ENCODE measurements at places on chromosomes 3 and 15.
A peak's percentile ranks its signal among the peaks of the same experiment; 100 is the strongest.

DNA sequence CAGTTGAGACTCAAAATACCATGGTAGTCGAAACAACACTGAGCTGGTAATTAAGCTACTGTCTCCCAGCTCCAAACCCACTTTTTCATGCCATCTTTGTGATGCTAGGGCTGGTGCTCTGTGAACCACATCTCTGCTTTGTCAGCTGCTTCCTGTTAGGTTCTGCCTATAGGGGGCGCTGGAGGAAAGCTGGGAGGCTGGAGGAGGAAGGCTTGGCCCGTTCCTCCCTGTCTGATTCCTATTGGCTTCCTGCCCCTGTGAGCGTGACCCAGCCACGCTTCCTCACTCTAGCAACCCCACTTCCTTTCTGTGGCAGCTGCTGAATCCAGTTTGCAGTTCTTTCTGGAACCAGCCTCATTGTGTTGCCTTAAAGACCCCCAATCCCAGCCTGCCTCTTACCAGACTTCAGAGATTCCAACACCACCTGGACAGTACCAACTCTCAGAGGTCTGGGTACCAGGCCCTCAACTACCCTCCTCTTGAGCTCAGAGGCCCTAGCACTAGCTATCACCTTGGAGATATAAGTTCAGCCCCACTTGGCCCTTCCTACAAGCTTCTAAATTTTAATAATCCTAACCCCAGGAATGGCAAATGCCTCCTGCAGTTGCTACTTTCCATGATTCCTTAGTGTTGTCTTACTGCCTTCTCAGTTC, 120.9 kb downstream of the ERC2 start:
- peak; percentile 46 for DNase-seq

GRCh38 chr3:43994657-43995546, 246.8 kb upstream of the TOPAZ1 start:
- DNase-seq: no peak

DNA sequence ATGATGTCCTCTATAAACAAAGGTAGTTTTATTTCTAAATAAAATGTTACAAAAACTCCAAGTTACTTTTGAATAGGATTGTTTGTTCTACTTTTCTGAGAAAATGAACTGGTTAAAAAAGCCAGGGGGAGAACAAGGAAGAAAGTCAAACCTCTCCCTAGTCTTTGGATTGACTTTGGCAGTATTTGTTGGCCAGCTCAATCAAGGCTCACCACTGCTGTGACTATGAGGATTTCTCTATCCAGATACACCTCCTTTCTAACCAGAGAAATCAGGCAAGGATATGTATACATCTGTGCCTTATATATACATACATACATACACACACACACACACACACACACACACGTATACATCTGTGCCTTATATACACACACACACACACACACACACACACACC, 107.8 kb downstream of the FEZF2 start:
- DNase-seq: no peak

GRCh38 chr3:39810647-39811161, 1.3 kb downstream of the MYRIP start:
- DNase-seq: no peak

GRCh38 chr3:106829206-106829605, 548.0 kb upstream of the CCDC54 start:
- no peak for DNase-seq
